ENCODE measurements at places on chromosomes 2 and 18.

GRCh38 chr18:58080451-58080850, 36.4 kb downstream of the NEDD4L start:
- no peak for DNase-seq

DNA sequence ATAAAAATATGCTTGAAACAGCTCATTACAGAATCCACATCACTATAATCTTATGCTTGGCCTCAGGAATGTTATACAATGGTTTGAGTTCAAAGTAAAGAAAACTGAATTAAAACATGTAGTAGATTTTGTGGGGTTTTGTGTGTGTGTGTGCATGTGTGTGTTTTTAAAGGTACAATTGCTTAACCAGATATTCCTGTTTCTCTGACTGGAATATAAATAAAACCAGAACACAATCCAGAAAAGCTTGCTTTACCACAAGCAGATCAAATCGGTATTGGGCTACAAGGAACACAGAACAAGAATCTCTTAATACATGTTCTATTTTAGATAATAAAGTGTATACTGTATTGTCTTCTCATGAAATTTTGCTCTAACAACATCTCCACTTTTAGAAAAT, 110.0 kb downstream of the TMEM247 start:
- no peak for DNase-seq

DNA sequence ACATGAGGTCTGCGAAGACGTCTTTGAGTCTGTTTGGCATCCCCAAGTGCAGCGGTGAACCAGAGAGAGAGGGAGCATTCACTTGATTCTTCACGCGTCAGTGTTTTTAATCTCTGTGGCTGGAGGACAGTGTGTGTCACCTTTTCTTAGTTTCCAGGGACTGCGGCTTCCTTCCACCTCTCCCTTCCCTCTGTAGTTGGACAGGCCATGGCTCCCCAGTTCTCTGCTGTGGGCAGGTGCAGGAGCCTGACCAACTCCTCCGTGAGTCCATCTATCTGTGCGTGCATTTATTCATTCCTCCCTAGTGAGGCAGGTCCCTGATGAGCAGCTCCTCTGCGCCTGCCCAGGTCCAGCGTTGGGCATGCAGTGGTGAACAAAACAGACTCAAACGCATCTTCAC, 42.9 kb downstream of the AGAP1 start:
- no peak for DNase-seq

DNA sequence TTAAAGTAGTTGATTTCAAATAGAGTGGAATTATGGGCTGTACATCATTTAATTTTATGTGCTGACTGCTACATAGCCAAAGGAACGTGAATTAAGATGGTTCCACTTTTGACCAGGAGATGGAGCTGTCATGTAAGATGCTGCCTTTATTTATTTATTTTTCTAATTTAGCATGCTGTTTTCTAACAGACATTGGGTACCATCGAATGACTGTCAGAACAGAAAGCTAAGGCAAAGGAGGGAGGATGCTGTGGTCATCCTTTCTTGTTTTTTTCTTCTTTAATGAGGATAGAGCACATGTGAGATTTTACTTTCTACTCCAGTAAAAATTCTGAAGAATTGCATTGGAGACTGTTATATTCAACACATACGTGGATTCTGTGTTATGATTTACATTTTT, at the start of gene SCN2A:
TSS of gene SCN2A (plus strand) at position 185 of the 400 bp plus-strand sequence. CDS start 56,410 bp downstream, outside the sequence.
- DNase-seq, result peak; percentile 3

DNA sequence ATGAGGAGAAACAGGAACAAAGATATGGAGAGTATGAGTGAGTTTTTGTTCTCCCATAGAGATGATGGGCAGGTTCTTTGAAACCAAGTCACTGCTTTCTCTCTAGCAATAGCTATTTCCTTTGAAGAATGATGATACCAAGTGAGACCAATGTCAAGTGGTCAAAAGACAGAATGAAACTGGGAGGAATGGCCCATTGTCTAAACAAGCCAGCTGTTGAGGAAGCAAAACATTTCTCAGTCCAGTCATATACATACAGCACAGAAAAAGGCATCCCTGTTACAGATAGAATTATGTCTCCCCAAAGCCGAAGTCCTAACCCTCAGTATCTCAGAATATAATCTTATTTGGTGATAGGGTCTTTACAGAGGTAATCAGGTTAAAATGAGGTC, 66.1 kb upstream of the EPC2 start:
- DNase-seq, result no peak

- DNase-seq, result no peak
Observed at GRCh38 chr2:60641811-60642788, 88.6 kb upstream of the BCL11A start.

- no peak for DNase-seq
Observed at GRCh38 chr18:55139836-55140235, 180.6 kb upstream of the CCDC68 start.

Measured in BJ (cell line).